ENCODE measurements at places on chromosomes 6 and 20.

GRCh38 chr6:122838060-122838780 lies 49.2 kb downstream of the SMPDL3A start:
- no peak for DNase-seq

DNA sequence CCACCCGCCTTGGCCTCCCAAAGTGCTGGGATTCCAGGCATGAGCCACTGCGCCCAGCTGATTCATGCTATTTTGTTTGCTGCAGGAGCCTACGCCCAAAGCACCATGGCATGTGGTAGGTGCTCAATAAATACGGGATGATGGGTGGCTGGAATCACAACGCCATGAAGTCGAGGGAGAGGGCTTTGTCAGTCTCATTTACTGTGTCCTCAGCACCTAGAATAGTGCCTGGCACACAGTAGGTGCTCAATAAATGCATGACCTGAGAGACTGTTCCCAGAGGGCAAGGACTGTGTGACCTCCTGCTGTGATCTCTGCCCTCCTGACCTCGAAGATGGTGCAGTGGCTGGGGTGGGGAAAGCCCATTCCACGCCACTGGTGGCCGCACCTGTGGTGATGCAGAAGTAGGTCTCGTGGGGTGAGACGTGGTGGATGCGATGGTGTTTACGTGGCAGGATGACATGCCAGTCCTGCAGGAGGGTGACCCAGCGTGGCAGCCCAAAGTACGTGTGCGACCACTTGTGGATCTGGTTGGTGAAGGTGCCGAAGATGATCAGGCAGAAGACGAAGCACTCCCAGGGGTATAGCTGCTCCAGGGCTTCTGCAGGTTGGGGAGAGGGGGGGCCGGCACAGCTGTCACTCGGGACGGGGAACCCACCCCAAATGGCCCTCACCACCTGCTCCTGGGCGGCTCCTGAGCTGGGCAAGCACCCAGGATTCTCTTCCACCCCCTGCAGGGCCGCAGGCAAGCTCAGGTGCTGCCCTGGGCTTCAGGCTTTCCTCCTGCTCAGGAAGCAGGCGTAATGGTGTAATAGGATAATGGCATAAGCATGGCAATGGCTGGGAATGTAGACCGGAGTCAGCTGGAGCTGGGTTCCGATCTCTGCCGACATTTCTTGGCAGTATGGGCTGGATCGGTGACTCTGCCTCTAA lies 14.9 kb upstream of the UBE2V1 start:
- DNase-seq, result no peak

DNA sequence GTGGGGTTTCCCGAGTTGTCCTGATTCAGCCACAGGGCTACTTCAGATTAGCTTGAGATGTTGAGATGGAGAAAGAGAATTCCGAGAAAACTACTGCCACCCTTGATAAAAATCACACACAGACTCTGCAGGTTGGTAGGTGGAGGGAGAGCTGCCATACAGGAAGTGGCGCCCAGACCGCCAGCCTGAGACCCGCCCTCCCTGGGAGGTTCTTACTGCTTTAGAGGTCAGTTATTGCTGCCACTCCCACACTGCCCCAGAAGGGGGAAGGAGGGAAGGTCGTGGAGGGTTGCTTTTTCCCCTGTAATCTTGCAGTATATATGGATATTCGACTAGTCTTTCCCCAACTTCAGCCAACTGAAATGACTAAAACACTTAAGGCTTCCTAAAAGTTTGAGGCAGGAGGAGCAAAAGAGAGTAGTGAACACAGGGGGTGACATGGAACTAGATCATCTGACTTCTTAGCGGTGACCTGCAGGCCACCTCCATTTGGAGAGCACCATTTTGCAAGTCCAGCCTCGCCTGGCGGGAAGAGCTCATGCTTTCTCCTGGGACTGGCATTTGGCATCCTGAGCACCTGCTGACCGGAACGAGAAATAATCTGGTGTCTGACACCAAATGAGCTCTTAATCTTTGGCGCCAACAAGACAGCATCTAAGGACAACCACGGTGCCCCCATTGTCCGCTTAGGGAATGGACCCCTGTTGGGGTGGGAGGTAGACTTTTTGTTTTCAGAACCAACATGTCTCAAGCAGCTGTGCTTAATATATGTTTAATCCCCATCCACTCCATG lies 35.7 kb upstream of the SLC22A1 start:
- no peak for DNase-seq

DNA sequence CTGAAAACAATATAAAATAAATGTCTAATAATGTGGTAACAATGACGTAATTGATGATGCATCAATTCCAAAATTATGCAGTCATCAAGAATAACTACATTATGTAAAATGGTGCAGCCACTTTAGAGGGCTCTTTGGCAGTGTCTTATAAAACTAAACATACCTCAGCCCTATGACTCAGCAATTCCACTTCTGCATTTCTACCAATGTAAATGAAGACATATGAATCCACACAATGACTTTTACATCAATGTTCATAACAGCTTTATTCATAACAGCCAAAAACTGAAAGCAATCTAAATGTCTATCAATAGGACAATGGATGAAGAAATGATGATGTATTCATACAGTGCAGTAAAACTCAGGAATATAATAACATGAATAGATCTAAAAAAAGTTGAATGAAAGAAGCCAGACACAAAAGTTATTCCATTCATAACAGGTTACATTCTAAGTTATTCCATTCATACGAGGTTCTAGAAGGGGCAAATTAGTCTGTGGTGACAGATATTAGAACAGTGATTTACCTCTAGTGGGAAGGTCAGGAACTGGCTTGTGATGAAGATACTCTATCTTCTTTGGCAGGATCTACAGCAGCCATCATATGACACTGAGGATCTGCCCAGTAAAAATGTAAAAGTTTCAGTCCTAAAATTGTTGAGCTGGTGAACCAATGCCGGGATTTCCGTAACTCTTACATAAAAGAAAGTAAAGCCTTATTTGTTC lies 396.1 kb downstream of the PLCB1 start:
- peak; percentile 31 for DNase-seq

GRCh38 chr20:59120491-59120890 lies 43.1 kb upstream of the ZNF831 start:
- no peak for DNase-seq

GRCh38 chr6:163356743-163357142 lies 57.8 kb upstream of the QKI start:
- no peak for DNase-seq

GRCh38 chr6:138105446-138105845 lies 1.8 kb downstream of the PERP start:
- DNase-seq, result no peak

- DNase-seq, result no peak
These were observed 145.2 kb downstream of the SYCP2 start for GRCh38 chr20:59788196-59788735.

DNA sequence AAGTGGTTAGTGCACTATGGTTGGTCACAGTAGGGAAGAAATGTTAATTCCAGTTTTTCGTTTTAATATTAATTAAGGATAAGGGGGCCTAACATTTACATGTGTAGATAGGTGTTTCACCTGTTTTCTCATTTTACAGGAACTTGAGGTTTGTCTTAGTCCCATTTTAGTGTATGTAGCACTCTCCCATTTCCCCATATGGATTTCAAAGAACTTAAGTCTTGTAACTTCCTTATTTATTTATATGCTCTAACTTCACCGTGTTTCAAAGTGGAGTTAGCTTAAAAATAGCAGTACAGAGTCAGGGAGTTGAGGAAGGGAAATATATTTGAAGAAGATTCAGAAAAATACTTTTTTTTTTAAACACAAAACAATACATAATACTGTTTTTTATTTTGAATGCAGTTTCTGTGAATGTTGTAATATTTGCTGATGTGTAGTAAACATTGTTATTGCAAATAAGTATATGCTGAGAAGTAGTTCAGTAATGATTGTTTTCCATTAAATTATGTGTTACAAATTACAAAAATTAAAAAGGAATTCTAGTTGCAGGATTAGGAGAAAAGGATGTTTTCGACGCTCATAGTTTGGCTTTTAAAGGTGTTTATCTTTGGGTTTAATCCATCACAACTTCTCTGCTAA lies 3.5 kb downstream of the SCAF8 start:
- DNase-seq, result no peak

DNA sequence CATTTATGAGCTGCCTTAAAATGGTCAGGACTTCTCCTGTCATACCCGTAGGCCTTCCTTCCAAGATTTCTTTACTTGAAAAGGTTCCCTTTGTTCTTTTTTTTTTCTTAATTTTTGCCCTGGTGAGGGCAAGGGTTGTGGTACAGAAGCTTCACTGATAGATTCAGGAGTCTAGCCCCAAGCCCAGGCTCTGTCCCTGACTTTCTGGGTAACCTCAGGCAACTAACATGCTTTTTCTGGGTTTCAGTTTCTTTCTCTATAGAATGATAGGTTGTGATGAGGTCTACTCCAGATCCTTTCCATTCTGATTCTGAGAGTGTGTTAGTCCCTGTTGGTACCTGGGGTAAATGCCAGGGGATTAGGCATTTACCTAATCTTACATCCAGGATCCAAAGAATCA lies 21.2 kb downstream of the SNPH start:
- DNase-seq, result no peak

DNA sequence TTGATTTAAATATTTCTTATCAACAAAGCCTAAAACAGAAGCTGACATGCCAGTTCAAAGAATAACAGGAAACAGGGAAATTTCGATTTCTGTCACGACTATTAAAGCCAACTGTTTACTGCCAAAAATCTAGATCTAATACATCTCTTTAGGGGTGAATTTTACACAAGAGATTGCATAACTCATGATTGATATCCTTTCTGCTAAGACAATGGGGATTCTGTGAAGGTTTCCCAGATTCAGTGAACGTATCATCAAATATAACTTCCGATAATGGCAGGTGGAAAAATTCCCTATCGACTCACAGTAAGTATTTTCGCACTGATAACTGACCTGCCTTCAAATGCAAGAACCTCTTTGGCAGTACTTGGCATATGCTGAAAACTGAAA lies 42.9 kb downstream of the NHSL1 start:
- no peak for DNase-seq

Data from KG1 (cell line).